CD4-positive, CD25-positive, alpha-beta regulatory T cell (primary cell): ENCODE measurements at places on chromosomes 12 and 14. TPM values are rescaled to one million over a fixed set of nuclear protein-coding genes. Genes with fewer than 3 reads are reported as not detected.

DNA sequence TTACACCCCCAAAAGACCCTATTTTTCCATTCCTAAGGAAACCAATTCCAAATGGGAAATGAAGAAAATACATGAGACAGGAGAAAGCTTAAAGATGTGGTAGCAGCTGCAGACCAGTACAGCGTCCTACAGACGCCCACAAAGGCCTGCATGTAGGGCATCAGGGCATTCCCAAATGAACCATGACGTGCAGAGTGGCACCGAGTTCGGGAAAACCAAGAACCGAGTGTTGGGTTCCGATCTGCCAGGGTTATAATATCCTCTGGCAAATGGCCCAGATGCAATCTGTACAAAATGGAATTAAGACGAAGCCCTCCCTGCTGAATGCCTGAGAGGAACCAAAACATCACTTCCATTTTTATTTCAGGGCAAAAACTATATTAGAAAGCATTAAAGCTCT, 34.4 kb upstream of the SELPLG start:
- no peak for DNase-seq

DNA sequence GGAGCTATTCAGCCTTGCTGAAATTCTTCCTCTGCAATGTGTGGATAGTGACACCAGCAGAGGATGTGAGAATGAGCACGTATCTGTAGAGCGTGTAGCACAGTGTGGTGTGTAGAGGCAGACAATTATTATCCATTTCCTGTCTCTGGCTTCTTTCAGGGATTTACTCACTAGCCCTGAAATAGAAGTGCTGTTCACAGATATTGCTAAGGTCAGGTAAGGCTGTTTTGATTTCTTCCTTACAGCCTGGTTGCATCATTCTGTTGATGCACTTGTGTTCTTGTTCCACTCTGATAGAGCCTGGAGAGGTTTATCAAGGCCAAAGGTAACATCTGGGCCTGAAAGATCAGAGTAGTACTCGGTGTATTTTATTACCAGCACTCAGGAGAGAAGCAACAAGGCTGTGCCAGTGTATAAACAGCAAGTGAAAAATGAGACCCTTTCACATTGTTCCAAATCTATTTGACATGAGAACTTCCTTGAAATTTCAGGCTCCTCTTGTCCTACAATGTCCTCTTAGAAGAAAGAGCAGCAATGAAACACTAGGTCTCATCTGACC, 16.7 kb downstream of the ARG2 start:
- no peak for DNase-seq

The C14orf132 gene
- 1.2 TPM for total RNA-seq

- DNase-seq = no peak
These were observed 150.4 kb downstream of the PPM1H start for GRCh38 chr12:62784576-62784975.
